ENCODE measurements at places on chromosomes 3 and 15.

DNA sequence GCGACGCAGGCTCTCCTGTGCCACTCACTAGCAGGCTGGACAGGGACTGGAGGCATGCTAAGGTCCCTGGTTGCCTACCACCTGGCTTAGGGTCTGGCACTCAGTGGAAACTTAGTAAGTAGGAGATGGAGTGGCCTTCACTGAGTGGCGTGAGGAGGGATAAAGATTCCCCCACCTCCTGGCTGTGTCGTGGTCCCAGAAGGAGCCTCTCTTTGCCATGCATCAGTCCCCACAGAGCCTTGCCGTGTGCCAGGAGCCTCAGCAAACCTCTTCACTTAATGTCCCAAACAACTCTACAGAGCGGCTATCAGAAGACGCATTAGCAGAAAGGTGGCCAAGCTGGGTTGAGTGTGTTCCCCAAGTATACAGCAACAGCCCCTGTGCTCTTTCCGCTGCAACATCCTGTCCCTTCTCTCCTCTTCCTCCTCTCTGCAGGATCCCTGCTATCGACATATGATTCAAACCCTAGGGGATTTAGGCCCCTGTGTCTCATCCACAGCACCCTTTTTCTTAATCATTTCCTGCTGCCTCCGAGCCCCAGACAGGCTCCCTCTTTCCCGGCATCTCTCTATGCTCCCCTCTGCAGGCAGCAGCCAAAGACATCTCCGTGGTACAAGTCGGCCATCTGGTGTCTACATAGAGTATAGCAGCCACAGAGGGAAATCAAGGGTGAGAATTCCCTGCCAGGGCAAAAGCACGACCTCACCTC lies 66.7 kb downstream of the SLC6A1 start:
- DNase-seq, result no peak

DNA sequence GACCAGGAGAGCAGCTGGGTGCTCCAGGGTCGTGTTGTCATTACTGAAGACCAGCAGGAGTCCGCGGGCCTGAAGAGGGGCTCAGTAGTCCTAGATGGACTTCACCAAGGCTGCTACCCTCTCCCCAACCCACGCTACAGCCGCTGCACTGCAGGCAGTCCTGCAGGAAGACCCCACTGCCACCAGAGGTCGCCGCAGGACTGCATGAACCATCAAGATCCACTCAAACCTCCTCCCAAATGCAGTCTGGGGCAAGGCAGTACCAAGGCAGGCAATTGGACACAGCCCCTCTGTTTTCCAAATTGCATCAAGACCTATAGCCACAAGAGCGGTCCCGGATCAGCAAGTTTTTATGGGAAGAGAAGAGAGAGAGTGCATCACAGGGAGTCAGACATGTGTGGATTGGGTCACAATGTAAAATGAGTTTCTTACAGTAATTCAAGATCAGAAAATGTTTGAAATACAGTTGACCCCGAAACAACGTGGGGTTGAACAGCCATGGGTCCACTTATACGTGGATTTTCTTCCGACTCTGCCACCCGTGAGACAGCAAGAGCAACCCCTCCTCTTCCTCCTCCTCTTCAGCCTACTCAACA lies 46.7 kb downstream of the DZIP1L start:
- peak; percentile 37 for DNase-seq

GRCh38 chr3:102481050-102481449 lies 46.2 kb downstream of the ZPLD1 start:
- no peak for DNase-seq

- no peak for DNase-seq
Observed at GRCh38 chr3:194472290-194472920, 14.4 kb downstream of the ATP13A3 start.

DNA sequence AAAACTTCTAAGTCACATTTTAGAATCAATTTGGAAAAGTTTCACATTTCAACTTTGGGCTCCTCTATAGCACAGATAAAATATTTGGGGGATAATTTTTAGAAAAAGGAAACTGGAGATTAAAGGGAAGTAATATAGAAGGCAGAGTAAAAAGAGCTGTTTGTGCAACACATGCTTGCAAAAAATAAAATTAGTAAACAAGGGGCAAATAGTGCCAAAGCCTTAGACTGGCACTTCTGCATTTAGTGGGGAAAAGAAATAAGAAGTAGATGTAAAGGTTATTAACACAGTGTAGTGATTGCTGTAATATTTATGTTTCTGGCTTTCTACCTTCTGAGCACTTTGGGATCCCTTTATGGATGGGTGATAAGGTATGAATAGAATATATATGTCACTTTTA lies 246.6 kb downstream of the CBLB start:
- DNase-seq, result no peak

GRCh38 chr3:131903988-131904415 lies 130.8 kb downstream of the CPNE4 start:
- no peak for DNase-seq

GRCh38 chr15:79593119-79593869 lies 161.2 kb downstream of the MINAR1 start:
- no peak for DNase-seq

DNA sequence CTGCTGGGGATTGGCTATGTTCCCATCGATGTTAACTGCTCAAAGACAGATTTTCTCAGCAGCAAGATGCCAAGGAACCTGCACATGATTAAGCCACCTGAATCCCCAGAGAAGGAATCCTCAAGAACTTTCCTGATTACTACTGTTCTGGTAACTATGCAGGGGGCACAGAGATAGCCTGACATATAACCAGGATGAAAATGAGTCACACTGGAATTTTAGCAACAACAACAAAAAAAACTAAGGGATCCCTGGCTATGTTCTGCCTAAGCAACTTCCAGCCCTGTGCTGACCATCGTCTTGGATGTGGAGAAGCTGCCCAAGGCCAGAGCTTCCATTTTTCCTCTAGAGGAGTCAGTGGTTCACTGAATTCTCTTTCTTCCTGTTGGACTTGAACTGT lies 13.8 kb downstream of the RIOX2 start:
- DNase-seq, result no peak

DNA sequence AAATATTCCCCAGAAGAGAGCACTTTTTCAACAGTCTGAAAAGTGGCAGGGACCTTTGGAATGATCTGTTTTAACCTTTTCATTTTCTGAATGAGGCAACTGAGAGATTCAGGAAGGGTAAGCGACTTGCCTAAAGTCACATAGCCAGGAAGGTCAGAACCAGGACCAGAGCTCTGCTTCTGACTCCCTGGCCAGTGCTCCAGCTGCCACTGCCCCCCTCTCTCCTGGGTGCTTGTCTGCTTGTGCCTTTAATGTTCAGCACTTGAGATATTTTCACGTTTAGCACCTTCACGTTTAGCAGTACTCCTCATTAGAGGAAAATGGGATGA lies 68.3 kb downstream of the SMAD3 start:
- no peak for DNase-seq

DNA sequence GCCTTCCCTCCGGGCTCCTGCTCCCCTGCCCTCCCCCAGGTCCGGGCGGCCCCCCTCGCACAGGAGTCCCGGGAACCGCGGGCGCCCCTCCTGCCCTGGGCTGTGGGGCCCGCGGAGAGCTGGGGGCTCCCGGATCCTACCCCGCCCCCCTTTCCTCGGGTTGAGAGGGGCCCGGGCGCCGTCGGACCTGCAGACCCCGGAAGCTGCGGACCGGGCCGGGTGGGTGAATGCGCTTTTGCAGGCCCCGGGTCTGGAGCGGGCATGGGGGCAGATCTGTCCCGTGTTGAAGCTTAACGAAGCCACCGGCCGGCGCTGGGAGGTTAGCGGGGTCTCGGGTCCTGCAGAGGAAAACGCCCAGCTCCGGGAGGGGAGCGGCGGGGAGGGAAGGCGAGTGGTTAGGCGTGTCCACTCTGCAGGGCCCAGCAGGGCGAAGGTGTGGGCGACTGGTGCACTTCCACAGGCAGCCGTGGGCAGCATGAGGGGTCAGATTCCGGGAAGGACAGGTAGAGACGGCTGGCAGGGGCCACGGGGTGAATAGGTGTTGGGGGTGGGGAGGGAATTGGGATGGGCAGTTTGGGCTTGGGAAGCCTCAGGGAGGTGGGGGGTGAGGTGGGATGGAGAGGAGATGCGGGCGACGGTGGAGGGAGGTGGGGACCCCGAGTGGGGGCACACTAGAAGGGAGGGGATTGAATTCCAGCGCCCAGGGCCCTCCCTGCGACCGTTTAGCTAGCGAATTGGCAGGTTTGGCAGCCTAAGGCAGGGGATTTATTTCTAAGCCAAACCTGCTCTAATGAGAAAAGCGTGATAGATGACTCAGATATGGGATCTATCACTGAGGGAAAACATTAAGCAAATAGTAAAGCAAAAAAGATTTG lies 635 bp downstream of the CD276 start:
- no peak for DNase-seq

DNA sequence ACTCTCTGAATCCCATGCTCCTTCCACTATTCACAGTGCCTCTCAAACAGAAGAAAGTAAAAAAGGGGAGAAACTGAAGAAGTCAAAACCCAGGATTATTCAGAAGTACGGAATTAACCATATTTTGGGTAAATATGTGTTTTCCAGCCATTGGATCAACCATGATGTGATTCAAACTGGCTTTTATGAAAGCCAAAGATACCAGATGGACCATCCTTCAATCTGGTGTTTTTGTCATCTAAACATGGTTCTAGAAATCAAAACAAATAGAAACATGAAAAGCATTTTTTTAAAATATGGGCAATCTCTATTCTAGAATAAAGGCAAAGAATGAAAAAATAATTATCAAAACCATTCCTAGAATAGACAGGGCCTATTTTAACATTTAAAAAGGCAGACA lies 172.7 kb downstream of the RORA start:
- no peak for DNase-seq

DNA sequence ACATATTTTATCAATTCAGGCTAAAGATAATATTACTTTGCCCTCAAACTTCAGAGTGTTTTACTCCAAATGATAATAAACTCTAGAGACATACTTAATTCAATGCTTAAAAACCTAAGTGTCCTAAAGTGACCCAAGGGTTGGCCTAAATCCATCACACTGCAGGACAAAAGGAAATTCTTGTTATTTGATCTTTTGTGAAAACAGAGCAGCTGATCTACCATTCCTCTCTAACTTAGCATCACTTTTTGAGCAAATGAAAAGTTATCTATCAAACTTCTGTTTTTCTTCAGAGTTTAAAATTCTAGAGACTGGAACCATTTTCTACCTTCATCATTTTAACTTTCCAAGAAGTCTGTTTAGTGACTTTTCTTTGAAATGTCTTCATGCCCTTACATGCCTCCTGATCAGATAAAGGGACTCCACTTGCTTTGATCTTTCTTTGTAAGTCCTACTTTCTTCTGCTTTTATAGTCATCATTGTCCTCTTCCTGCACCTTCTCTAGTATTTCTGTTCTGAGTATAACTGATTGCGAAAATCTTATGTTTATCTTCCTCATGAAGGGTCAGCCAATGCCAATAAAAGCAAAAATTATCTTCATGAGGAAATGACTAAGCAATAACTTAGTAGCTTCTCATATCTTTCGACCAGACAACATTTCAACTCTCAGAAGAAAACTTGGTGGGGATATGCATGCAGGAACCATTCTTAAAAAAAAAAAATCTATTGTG lies 378.7 kb upstream of the TGFBR2 start:
- no peak for DNase-seq

GRCh38 chr3:132867956-132868355 lies 145.7 kb upstream of the NPHP3 start:
- DNase-seq, result no peak

DNA sequence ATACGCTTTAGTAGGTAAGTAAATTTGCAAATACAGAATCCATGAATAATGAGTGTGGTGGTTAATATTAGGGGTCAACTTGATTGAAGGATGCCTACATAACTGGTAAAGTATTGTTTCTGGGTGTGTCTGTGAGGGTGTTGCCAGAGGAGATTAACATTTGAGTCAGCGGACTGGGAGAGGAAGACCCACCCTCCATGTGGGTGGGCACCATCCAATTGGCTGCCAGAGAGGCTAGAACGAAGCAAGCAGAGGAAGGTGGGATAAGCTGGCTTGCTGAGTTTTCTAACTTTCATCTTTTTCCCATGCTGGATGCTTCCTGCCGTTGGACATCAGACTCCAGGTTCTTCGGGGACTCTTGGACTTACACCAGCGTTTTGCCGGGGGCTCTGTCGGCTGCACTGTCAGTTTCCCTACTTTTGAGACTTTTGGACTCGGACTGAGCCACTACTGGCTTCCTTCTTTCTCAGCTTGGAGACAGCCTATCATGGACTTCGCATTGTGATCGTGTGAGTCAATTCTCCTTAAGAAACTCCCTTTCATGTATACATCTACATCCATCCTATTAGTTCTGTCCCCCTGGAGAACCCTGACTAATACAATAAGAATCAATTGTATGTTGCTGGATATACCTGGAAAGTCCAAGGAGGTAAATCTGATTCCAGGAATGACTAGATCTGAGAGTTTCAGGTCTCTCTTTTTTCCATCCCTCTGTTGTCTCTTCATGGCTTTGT lies 25.8 kb upstream of the NEDD4 start:
- DNase-seq, result no peak

GRCh38 chr15:79442911-79443310 lies 10.8 kb downstream of the MINAR1 start:
- no peak for DNase-seq

DNA sequence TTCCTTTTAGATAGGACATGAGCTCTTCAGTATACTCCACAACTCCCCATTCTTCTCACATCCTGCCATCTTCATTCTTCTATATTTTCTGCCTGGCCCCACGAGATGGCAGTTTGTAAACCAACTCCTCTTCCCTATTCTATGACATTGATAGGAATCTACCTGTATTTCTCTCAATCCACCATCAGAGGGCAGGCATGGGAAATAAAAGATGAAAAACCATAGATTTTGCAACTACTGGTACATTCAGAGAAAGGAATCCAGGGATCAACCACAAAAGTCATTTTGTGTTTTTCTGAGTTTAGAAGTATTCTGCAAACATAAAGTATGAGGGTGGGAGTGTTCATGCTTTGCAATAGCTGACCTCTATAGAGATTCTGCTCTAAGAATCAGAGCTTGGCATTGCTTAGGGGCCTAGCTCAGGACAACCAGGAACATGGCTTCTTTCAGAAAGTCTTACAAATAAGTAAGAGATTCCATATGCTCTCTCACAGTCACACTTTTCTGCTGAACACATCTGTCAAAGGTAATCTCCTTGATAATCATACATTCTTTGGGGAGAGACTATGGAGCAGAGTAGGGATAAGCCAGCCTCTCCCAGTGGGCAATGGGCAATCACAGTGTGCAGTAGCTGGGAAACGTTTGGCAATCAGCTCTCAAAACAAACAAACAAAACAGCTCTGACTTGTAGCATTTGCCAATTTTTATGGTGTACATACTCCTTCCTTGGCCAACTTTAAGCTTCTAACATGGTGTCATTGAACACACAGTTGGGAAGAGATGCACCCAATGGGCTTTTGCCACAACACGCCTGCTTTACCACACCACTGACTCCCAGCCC lies 43.1 kb upstream of the SLC25A36 start:
- DNase-seq, result no peak

GRCh38 chr15:80204231-80204630 lies 47.8 kb downstream of the CTXND1 start:
- no peak for DNase-seq
